Activated CD8-positive, alpha-beta memory T cell treated with anti-CD3 and anti-CD28 coated beads for 48 hours (primary cell): ENCODE measurements at places on chromosomes 16 and 17.

- DNase-seq = no peak
Observed at GRCh38 chr17:42830971-42831370, 2.2 kb upstream of the PSME3 start.

- no peak for DNase-seq
Observed at GRCh38 chr17:16300554-16300953, 52.7 kb downstream of the CENPV start.

DNA sequence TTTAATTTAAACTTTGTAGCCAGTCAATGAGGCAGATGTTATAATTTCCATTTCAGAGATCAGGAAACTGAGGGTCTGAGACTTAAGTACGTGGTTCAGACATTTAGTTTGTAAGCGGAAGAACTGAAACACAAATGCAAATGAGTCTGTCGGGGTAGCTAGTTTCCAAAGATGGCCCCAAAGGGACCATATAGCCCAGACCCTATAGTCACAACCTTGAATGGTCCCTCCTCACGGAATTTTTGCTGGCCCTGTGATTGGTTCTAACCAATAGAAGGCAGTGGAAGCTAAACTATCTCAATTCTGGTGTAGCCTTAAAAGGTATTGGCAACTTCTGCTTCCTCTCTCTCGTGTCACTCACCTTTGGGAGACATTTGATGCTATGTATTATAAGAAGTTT lies 7.5 kb upstream of the BCO1 start:
- DNase-seq = no peak

DNA sequence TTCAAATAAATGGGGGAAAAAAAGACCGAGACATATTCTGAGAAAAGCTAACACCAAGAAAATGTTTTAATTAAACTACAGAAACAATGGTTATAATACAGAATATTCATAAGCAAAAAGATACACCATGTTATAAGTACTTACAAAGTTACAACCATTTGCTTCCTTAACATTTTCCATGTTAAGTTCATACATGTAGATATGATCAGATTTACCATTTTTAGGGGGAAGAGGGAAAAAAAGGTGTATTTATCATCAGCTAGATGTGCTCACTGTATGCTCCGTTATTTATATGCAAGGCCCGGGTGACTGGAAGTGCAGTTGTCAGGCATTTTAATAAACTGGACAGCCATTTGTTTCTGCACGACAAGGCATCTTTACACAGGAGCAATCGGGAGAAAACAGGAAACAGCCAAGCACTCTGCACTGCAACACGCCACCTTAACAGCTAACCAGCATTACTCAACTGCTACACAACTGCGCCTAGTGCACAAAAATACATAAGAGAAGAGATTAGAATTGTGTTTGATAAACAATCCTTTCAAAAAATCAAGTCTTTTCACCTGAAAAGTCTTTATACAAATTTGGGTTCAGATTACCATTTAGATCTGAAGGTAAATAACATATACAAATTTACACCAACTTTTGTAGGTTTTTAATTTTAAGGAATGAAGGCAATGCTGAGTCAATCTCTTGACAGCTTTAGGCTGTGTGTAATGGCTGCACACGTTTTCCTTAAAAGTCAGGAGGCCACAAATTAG lies 2.9 kb downstream of the SRSF2 start:
- no peak for DNase-seq

GRCh38 chr16:89572073-89572484 lies 3.5 kb upstream of the CPNE7 start:
- no peak for DNase-seq

GRCh38 chr17:61594294-61594825 lies 3.3 kb upstream of the NACA2 start:
- DNase-seq = no peak

DNA sequence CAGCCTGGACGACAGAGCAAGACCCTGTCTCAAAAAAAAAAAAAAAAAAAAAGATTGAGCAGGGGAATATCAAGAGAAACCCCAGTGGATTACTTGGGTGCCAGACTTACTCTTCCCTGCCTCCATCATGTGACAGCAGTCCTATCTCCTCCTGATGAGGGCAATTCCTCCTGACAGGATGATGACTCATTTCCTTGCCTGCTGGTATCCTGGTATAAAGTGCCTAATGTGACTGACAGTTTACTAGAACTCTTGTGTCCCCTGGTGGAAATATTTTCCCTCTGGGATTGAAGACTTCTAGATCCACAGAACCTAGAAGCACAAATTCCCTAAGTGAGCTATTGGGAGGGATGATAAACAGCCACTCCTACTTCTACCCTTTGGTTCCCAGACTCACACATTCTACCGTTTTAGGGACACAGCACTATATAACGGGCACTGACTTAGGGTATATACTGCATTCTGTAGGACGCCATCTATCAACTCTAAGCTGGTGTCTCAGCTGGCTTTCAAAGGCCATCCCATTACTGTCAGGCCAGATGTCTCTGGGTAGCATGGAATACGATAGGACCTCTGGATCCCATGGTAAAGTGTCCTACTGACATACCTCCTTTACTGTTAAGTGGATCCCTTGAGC lies 114.6 kb upstream of the MED13 start:
- DNase-seq = no peak

GRCh38 chr17:1552932-1553331 lies 9.7 kb downstream of the PITPNA start:
- DNase-seq = no peak

DNA sequence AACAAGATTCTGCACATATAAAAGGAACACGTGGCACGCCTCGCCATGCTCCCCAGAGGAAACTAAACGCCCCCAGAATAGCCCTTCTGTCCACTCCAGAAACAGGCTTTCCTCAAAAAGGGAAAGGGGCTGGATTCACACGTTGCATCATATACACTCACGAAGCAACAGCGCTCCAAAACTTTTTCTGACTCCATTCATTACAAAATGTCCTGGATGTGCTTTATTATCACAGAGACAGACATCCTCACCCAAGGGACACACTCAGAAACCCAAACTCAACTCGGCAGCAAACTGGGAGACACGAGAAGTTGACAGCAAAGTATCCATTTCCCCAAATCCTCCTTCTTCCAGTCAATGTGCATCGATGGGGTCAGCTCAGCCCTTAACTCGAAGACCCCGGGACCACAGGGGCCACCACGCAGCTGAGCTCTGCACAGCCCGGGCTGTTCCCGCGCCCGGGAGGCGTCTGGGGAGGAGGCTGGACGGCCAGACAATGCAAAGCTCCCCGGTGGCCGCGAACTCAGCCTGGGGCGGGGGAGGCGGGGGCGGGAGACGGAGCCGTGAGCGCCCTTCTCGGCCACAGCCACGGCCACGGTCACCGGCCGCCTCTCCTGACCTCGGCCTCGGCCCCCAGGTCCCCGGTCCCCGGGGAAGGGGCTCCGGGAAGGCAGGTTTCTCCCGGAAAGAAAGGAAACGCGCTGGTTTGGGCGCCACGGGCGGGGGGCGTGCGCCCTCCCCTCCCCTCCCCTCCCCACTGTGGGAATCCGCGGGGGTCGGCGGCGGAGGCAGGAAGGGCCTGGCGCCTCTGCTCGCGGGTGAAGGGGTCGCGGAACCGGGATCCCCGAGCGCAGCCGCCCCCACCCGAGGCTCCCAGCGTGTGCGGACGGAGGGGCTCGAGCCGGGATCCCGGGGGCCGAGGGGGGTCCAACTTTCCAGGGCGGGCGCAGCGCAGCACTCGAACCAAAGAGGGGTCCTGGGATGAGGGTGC lies 1.2 kb downstream of the NXN start:
- DNase-seq = no peak

- DNase-seq = no peak
Observed at GRCh38 chr17:43713494-43714162, 45.0 kb downstream of the SOST start.

GRCh38 chr17:75661531-75661930 lies 5.4 kb downstream of the RECQL5 start:
- no peak for DNase-seq

DNA sequence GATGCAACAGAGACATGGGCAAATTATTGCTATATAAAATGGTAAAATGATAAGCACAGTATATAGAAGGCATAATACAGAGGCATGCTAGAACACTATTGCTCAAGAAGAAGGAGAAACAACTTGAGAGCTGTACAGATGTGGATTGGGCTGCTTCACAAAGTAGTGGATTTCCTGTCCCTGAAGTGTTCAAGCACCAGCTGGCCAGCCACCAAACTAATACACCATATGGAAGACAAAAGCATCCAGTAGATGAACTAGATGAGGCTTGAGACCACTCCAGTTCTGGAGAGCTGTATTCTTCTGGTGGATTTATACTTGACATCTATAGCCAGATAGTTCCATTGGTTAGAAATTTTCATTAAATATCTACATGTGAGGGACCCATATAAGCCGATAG lies 134.1 kb upstream of the GNAO1 start:
- DNase-seq = no peak

GRCh38 chr16:3548445-3548844 lies 28.8 kb downstream of the NLRC3 start:
- no peak for DNase-seq

- no peak for DNase-seq
Observed at GRCh38 chr16:29683543-29684090, 4.6 kb downstream of the QPRT start.

- peak; percentile 78 for DNase-seq
Observed at GRCh38 chr16:2520097-2520783, at the start of gene AMDHD2. TSS of gene AMDHD2 (plus strand) at chr16:2520371. CDS start at chr16:2520459, 88 bp downstream.

GRCh38 chr17:59287452-59287851 lies 44.0 kb upstream of the YPEL2 start:
- DNase-seq = no peak

DNA sequence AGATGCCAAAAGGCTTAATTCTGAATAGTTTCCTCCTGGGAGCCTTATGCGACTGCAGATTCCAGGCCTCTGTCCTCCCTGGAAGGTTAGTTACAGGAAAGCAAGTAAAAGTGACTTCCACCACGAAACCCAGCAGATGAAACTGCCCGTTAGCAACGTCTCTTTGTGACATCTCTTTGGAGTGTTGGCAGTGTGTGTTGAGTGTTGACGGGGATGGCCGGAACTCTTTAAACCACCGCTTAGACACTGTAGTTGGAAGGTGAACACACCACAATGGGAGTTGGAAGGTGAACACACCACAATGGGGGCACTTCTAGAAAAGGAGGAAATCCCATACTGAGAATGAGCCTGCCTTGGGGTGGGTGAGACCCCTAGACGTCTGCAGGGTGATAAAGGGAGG lies 858 bp downstream of the SKAP1 start:
- peak; percentile 24 for DNase-seq

GRCh38 chr16:30697264-30698138 lies 1.5 kb upstream of the SRCAP start:
- no peak for DNase-seq

DNA sequence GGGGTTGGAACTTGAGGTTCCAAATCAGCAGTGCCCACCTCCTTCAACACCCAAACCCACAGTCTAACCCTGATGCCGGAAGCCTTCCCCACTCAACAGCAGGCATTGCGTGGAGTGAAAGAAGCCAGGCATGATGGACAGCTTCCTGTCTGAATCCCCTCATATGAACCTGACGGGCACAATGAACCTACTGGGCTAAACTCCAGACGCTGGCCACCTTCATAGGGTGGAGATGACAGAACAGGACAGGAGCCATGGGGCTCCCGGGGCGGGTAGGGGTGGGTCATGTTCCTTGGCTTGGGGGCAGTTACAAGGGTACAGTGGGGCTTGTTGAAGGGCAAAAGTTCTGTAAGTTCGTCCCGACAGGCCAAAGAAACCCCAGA lies 460 bp upstream of the HSBP1 start:
- DNase-seq = no peak

GRCh38 chr17:82121660-82122629 lies 23.9 kb upstream of the FASN start:
- DNase-seq = no peak

DNA sequence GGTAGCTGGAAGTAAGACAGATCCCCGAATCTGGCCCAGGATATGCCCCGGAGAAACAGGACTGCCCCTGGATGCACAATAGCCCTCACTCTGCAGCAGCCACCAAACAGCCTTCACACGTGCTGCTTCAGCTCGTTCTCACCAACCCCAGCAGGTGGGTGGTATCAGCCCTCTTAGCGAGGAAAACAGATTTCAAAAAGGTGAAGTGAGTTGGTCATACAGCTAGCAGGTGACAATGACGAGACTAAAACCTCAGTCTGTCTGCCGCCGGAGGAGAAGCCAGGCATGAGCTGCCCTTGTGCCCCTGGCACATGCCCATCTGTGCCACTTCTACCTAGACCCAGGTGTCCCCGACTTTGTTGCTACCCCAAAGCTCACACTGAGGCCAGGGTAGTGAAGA lies 92.4 kb downstream of the YPEL2 start:
- no peak for DNase-seq

DNA sequence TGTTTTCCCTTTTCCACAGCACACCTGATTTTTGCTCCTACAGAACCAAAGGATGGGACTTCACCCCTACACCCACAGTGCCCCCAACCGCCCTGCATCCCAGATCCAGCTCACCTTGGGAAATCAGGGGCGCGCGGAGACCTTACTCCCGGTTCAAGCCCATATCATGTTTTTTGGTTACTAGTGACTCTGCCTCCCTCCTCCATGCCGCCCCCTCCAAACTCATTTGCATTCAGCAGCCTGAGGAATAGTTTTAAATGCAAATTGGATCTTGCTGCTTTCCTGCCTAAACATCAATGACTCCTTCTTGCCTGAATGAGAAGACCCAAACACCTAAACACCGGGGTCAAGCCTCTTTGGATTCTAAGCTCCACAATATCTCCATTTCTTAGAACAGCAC lies 331.8 kb downstream of the TMEM114 start:
- DNase-seq = no peak

DNA sequence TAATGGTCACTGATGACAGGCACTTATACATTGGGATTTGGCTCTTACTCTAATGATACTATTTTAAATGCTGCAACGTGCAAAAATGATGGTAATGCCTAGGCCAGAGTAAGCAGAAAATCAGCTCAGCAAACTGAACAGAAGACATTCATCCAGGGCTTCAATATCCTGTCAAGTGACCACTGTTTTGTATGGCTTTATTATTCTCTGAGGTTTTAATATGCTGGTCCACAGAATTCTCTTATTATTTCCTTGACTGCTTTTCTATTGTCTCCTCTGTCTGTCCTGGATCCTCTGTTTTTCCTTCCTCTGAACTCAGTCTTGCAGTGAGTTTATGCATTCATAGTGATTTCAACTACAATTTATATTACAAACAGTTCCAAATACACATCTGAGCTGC lies 90.8 kb upstream of the PMFBP1 start:
- DNase-seq = no peak

GRCh38 chr16:87264634-87265033 lies 52.6 kb downstream of the C16orf95 start:
- DNase-seq = no peak

DNA sequence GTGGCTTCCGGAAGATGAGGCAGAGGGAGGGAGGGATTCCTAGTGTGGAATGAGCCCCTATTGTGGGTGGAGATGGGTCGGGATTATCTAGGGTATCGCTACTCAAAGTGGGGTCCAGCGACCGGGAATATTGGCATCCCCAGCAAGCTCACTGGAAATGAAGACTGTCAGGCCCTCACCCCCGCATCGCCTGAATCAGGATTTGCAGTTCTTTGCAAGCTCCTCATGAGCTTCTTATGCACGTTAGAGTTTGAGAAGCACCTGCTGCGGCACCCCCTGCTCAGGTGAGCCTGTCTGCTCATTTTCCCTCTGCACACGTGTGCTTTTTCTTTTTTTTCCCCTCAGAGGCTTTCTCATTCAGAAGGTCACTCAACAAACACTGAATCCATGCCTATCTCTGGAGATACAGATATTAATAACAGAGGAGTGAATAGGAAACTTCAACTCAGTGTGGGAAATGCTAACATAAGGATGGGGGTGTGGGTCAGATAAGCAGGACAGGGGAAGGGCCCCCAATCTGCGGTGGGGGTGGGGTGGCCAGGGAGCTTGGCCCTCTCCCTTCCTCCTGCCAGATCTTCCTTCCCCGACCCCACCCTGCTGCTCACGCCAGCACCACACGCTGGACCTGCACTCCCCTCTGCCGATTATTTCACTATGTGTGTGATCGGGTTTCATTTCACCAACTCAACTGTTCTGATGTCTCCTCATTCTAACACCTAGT lies 67.7 kb upstream of the NFAT5 start:
- no peak for DNase-seq
